ENCODE measurements at places on chromosomes 7 and 10.

GRCh38 chr7:43575506-43575905 is 7.4 kb upstream of the STK17A start:
- DNase-seq, result no peak

GRCh38 chr10:128043259-128044045 is 82.8 kb downstream of the MKI67 start:
- no peak for DNase-seq

- DNase-seq, result no peak
These were observed 71.0 kb downstream of the SLC25A13 start for GRCh38 chr7:96250776-96251361.

- DNase-seq, result no peak
These were observed 49.2 kb downstream of the LGI1 start for GRCh38 chr10:93806903-93807302.

GRCh38 chr7:124603066-124603465 is 162.5 kb downstream of the GPR37 start:
- DNase-seq, result no peak

- no peak for DNase-seq
These were observed 214.7 kb upstream of the SLC26A5 start for GRCh38 chr7:103660455-103661371.

DNA sequence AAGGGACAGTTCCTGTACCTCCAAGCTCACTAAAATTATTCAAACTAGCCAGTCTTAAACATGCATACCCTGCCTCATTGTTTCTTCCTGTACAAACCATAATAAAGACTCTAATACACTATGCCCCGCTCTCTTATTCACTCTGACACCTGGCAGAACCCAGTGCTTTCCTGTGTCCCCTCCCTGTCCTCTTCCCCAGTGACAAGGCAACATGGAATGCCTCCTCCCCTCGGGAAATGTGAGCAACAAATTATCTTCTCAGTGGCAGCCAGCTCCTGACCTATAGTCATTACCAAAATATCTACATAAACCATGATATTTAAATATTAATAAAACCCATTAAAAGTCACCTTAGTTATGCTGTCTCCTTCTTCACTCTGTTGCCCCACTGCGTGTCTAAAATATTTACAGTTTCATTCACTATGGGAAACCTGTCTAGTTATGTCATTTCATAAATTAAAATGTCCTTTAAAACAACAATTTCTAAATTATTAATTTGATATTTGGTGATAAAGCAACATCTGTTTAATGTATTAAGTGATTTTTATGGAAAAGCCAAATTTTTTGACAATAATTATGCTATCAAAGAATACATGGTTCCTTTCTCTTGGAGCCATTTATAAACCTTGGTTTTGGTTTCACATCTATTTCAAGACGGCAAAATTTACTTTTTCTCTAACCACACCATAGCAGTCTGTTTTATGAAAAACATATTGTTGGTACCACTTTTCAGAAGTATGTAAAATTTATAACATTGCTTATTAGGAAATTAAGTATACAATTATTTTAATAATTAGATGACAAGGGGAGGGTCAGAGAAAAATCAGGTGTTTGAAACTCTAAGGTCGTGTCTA is 1355.2 kb downstream of the XPNPEP1 start:
- no peak for DNase-seq

- no peak for DNase-seq
These were observed 24.8 kb downstream of the JCAD start for GRCh38 chr10:30034433-30035137.

DNA sequence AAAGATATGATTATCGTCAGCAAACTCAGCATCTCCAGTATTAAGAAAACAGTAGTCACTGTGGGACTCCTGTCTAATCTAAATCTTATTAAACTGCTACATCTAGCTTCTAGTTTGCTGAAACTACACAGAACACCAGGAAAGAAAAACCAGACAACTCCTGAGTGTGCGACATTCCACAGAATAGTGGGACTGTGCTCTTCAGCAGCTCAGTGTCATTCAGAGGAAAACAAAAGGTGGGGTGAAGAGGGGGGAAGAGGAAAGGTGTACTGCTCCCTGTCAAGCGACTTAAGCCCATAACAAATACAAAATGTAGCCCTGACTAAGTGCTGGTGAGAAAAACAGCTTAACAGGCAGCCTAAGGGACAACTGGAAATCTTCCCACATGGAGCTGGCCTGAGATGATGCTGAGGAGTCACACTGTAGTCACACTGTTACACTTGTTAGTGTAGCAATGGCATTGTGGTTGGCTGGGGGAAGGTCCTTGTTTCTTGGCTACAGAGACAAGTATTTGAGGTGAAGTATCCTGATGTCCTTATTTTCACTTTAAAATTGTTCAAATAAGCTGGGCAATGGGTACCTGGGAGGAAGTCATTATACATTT is 135.5 kb downstream of the USP6NL start:
- DNase-seq, result no peak

DNA sequence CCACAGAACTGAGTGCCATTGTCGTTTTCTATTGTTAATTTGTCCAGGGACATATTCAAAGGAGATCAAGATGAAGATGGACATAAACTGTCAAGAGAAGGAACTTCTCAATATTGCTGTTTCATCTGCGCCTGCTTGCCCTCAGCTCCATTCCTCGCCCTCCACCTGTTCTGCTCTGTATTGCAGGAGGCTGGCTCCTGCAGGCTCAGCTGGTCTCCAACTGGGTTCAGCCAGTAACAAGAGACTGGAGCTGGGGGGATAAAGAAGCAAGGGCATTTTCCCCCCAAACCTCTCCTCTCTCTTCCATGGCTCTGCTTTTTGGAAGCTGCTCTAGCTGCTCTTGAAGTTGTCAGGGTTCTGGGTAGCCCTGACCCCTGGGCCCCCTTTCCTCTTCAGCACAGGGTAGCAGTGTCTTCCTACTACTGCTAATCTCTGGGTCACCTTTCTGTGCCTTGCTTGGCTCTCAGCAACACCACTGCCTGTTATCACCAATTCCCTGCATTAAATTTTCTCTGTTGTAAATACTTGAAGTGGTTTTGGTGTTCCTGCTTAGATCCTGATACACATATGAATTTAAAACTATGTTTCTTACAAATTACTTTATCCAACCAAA is 149.0 kb upstream of the FGFR2 start:
- DNase-seq, result no peak

DNA sequence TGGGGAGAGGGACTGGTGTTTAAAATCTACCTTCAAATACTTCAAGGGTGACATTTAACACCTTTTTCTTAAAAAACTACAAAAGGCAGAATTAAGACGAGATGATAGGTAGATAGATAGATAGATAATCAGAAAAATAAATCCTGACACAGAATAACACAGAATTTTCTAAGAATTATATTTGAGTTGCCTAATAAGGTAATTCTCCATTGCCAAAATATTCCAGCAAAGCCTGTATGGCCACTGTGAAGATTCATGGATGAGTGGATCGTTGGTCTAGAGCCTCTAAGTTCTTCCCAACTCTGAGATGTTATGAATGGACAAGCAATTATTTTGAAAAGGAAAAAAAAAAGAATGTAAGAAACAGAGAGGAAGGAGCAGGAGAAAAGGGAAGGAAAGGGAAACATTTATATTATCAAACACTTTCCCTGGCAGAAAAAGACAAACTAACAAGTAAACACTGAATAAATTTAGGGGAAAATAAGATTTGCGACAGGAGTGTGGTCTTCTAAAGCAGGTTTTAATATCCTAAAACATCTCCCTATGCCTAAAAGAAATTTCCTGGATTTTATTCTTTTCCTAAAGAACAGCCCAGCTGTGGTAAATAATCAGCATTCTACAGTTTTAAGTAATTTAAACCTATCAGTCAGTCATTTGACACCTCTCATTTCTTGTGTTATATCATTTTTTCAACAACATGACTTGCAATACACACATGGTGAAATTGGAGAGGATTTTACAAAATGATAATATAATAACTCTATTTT is 7.5 kb upstream of the CAV2 start:
- no peak for DNase-seq

DNA sequence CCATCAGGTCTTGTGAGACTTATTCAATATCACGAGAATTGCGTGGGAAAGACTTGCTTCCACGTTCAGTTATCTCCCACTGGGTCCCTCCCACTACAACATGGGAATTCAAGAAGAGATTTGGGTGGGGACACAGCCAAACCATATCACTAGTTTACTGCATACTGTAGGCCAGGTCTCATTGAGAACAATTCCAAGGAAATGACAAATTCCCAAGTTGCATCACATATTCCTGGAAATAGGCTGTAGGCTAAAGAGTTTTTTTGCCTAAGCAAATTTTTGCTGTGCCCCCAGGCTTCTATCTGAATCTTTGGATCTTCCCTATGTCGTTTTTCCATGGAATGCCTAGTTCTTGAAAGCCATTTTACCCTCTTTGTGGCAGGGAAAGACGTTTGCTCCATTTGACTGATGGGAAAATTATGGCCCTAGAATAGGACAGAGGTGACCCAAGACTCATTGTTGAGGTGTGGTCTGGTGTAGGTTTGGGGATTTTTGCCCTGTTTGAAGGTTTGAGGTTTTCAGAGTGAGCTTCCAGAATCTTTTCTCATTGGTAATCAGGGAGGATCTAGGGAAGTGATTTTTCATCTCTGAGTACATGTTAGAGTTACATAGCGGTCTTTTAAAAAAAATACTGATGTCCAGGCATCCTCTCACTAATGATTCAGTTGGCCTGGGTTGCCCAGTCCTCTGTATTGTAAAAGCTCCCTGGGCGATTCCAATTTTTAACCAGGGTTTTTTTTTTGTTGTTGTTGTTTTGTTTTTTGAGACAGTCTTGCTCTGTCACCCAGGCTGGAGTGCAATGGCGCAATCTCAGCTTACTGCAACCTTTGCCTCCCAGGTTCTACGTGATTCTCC is 44.4 kb downstream of the TACR2 start:
- no peak for DNase-seq

DNA sequence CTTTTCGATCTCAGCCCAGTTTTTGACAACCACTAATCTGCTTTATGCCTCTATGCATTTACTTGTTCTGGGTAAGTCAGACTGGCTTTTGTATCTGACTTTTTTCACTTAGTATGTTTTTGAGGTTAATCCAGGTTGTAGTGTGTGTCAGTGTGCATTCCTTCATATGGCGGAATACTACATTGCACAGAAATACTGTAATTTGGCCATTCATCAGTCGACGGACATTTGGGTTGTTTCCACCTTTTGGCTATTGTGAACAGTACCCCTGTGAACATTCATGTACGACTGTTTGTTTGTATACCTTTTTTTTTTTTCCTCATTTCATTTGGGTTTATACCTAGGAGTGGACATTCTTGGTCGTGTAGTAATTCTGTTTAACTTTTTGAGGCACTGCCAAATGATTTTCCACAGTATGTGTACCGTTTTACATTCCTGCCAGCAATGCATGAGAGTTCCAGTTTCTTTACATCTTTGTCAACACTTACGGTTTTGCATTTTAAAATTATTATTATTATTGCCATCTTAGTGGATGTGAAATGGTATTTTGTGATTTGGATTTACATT is 57.4 kb downstream of the MKLN1 start:
- no peak for DNase-seq

- DNase-seq, result no peak
These were observed 124.5 kb upstream of the KCTD7 start for GRCh38 chr7:66504131-66504530.

- DNase-seq, result no peak
These were observed 1091.8 kb downstream of the LRMDA start for GRCh38 chr10:76523246-76523645.

DNA sequence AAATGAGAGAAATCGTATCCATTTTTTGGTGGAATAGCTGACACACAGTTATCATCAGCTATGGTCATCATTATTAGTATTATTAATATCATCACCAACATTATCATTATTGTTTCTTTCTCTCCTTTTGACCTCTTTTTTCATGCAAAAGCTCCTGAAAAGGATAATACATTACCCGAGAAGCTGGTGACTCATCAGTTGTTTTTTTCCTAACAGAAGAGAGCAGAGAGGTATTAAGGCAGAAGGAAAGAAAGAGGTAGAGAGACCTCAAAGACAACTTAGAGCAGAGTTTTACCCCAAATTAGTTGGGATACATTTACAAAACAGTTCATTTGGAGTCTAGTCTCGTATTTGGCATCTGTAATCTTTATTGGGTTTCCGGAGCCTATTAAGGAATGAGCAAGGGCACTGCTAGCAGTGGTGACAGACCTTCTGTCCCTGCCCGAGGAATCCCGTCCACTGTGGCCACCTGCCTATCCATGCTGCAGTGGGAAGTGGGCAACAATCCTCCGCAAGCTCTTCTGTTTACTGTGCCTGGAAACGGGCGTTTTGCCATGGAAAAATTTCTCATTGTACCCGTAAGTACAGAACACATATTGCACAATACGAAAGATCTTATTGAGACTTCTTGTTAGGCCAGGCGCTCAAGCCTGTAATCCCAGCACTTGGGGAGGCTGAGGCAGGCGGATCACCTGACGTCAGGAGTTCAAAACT is 170.0 kb upstream of the MKLN1 start:
- no peak for DNase-seq

Measured in HCT116 (cell line).